ENCODE measurements at places on chromosomes 7 and 10. TPM values are rescaled to one million over a fixed set of nuclear protein-coding genes. Genes with fewer than 3 reads are reported as not detected.

TDRD1 gene
- not detected for total RNA-seq

MYO1G gene
- total RNA-seq, result 0.16 TPM

ZNF853 gene
- total RNA-seq, result 2.0 TPM

SRGN gene
- total RNA-seq, result 77.1 TPM

FAM171A1 gene
- total RNA-seq, result 22.6 TPM

TSPAN12 gene
- total RNA-seq, result 0.59 TPM

COL1A2 gene
- not detected for total RNA-seq

HDAC9 gene
- 0.25 TPM for total RNA-seq

TMUB1 gene
- 38.5 TPM for total RNA-seq

TEX36 gene
- not detected for total RNA-seq

CHRM2 gene
- total RNA-seq, result not detected

SRRM3 gene
- total RNA-seq, result 11.1 TPM

NAT16 gene
- total RNA-seq, result 0.15 TPM

CYP2C8 gene
- not detected for total RNA-seq

SEC23IP gene
- 43.3 TPM for total RNA-seq

GPR26 gene
- total RNA-seq, result not detected

LIPM gene
- not detected for total RNA-seq

PDK4 gene
- 22.2 TPM for total RNA-seq

UNC5B gene
- 1.5 TPM for total RNA-seq

ALOX5 gene
- 0.83 TPM for total RNA-seq

TMEM176A gene
- total RNA-seq, result not detected

POM121L12 gene
- not detected for total RNA-seq

TAS2R16 gene
- total RNA-seq, result not detected

TEX47 gene
- not detected for total RNA-seq

CYP3A4 gene
- total RNA-seq, result not detected

C10orf105 gene
- not detected for total RNA-seq

GIMAP4 gene
- not detected for total RNA-seq

CHCHD1 gene
- total RNA-seq, result 69.1 TPM

PFKP gene
- total RNA-seq, result 527 TPM

CYP3A5 gene
- 1.9 TPM for total RNA-seq

PPP1R3C gene
- total RNA-seq, result 28.1 TPM

VSTM2A gene
- not detected for total RNA-seq

ANK3 gene
- total RNA-seq, result 1.4 TPM

MYH16 gene
- 0.50 TPM for total RNA-seq

PKD2L1 gene
- 0.07 TPM for total RNA-seq

LRIT1 gene
- not detected for total RNA-seq

DOCK4 gene
- 4.8 TPM for total RNA-seq

ZP3 gene
- 20.2 TPM for total RNA-seq

DOCK1 gene
- total RNA-seq, result 25.5 TPM

CPA2 gene
- not detected for total RNA-seq

LBX1 gene
- not detected for total RNA-seq

BUB3 gene
- total RNA-seq, result 164 TPM

RAMP3 gene
- total RNA-seq, result not detected
